ENCODE measurements at places on chromosomes 4 and X.

- DNase-seq: no peak
Measured at GRCh38 chrX:45172890-45173289, 27.8 kb downstream of the DIPK2B start.

DNA sequence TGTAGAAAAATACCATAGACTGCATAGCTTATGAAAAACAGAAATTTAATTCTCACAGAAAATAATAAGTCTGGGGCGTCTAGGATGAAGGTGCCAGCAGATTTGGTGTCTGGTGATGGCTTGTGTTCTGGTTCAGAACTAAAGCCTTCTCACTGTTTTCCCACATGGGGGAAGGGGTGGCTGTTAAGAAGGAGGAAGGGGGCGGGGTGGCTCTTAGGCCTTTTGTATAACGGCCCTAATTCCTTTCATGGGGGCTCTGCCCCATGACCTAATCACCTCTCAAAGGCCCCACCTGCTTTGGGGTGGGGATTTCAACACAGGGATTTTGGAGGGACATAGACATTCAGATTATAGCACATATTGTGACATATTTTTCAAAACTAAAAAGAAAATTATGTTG is 173.2 kb upstream of the TECRL start:
- DNase-seq: no peak

- no peak for DNase-seq
Measured at GRCh38 chr4:6415031-6415705, 57.2 kb downstream of the PPP2R2C start.

GRCh38 chr4:130485371-130485770 is 1389.4 kb downstream of the C4orf33 start:
- no peak for DNase-seq

GRCh38 chr4:2537011-2537830 is 774 bp downstream of the FAM193A start:
- peak; percentile 17 for DNase-seq

DNA sequence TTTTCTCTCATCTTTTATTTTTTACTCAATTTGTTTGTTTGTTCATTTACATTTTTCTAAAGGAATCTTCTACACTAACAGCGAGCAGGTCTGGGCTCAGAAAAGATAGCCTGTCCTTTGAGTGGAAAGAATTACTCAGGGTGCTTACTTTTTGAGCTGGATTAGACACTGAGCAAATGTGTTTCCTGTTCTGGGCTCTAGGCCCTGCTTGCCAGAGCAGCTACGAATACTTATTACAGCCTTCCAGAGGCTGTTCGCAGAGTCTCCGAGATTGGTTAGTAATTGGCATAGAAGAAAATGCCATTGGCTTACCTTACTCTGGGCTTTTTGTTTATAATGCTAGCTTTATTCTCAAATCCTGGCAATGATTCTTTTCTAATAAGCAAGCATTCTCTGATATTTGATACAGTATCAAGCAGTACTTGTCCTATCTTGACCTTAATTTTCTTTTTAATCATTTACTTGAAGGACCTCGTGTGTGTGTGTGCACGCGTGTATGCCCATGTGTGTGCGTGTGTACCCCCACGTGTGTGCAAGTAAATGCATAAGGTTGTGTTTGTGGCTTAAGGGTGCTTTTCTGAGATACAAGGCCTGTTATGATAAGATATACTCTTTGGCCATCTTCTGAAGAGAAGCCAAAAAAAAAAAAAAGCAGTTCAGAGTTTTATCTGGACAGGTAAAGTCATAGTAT is 76.2 kb upstream of the GRXCR1 start:
- no peak for DNase-seq

DNA sequence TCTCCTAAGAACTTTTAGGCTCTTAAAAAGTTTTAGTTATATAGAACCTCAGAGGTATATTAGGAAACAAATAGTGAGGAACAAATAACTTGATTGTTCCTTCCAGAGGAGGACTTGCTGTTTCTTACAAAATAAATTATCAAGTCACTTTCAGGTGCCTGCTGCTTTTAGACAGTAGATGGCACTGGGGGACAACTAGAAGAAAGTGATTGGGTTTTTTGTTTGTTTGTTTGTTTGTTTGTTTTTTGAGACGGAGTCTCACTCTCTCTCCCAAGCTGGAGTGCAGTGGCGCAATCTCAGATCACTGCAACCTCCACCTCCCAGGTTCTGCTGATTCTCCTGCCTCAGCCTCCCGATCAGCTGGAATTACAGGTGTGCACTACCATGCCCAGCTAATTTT is 35.4 kb upstream of the CDKL5 start:
- DNase-seq: no peak

- DNase-seq: no peak
Measured at GRCh38 chr4:99665983-99666382, 8.4 kb upstream of the C4orf54 start.

DNA sequence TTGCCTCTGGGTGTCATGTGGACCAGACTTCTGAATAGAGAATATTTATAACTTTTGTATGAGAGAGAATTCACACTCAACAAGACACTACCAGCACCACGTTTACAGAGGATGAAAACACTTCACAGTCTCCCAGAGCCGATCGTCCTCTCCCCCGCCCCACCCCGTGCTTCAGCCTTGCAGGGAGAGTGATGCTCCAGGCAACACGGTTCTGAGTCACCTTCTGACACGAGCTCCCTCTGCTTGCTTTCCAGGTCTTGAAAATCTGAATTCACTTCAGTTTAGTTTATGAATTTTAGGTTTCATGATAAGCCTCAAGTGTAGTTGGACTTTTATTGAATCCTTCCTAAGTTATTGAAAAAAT is 59.8 kb downstream of the CPLX1 start:
- DNase-seq: no peak

- no peak for DNase-seq
Measured at GRCh38 chrX:19760345-19760744, 127.1 kb downstream of the SH3KBP1 start.

DNA sequence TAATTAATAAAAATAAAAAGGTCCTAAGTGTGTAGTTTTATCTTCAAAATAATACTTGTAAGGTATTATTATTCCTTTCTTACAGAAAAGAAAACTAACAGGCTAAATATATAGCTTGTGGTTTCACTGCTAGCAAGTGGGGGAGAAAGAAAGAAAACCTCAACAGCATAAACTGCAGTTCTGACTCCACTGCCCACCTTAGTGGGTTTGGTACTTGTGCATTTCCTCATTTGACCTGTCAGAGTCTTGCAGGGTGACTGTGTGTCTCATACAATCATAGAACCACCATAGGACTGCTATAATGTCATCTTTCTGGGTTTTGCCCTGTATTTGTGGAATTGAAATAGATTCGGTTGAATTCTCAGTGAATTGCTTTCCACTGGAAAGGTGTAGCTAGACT is 94.7 kb upstream of the PUDP start:
- DNase-seq: no peak

- DNase-seq: no peak
Measured at GRCh38 chr4:5804656-5805055, 88.2 kb downstream of the CRMP1 start.

DNA sequence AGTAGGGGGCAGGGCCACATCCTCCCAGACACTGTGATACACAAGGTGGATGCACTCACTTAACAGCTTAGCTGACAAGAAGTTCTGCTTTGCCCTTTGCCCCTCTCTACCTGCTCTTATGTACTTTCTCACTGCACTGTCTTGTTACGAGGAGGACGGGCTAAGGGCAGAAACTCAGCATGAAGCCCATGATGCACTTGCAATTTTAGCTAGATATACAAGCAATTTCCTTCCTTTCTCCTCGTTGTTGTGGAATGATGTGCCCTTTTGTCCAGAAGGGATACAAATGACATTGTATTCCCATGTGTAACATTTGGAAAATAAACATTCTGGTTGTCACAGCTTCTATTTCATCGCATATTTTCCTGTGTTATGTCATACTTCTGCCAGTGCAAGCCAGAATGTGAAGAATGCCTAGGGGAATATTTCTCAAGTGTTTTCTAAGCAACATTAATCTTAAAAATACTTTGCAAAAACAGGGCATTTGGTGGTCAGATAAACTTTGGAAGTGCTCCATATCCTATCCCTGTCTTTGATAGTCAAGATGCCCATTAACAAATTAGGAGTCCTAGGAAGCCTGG is 47.2 kb downstream of the MAOA start:
- DNase-seq: no peak

GRCh38 chrX:130082244-130083106 is 27.8 kb downstream of the ELF4 start:
- no peak for DNase-seq

DNA sequence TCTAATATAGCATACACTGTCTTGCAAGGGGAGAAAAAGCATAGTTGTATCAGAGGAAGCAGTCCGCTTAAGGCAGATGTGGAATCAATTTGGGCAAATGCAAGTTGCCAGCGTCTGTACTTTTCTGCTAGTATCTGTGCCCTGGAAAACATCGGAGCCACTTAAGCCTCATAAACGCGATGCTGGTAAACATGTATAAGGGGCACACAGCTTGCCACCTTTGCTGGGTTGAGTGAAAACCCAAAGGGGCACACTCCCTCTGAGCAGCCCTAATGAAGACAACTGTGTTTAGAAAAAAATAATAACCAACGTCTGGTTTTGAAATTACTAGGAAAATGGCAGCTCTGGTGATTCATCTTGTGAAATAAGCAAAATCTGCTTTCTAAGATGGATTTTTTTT is 24.3 kb downstream of the SMIM20 start:
- no peak for DNase-seq

Data from spinal cord (tissue), 10 donors.